Foreskin keratinocyte (primary cell): ENCODE measurements at places on chromosomes 3 and 15.

DNA sequence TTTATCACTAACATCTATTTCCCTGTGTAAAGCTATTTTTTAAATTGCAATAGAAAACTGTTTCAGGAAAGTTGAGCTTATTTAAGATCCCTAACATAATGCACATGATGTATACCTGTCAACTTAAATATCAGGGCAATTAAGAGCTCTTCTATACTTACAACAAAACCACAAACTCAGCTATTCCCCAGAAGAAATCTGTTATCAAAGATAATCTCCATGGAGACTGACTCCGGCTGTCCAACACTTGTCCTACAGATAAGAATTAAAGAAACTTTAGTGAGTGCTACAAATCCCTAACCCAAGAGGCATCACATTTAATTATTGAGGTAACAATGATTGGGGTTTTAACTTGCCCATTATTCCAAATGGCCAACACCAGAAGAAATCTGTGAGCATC is 3.4 kb downstream of the SELENOK start:
- no peak for DNase-seq

DNA sequence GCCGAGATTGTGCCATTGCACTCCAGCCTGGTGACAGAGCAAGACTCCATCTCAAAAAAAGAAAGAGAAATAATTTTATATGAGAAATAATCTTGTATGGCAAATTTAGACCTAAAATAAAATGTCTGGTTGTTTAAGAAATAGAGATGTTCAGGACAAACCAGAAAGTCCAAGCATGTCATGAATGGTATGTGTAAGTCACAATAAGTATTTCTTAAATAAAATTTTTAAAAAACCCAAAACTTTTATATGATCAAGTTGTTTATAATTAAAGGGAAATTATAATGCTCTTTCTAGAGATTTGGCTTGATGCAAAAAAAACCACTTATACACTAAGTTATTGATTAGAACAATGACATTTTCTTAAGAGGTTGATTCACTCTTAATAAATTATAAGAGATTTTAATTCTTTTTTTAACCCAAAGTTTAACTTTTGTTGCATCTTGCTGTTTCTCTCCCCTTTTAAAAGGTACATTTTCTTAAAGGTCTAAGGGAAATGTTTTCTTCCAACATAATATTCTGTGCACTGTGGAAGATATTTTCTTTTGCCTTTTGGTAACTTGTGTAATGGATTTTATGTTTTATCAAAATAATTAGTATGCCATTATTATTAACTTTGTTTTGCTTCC is 105.7 kb downstream of the RTP4 start:
- DNase-seq, result peak; percentile 3

GRCh38 chr3:192188218-192188835 is 539.0 kb downstream of the FGF12 start:
- DNase-seq, result peak; percentile 29

DNA sequence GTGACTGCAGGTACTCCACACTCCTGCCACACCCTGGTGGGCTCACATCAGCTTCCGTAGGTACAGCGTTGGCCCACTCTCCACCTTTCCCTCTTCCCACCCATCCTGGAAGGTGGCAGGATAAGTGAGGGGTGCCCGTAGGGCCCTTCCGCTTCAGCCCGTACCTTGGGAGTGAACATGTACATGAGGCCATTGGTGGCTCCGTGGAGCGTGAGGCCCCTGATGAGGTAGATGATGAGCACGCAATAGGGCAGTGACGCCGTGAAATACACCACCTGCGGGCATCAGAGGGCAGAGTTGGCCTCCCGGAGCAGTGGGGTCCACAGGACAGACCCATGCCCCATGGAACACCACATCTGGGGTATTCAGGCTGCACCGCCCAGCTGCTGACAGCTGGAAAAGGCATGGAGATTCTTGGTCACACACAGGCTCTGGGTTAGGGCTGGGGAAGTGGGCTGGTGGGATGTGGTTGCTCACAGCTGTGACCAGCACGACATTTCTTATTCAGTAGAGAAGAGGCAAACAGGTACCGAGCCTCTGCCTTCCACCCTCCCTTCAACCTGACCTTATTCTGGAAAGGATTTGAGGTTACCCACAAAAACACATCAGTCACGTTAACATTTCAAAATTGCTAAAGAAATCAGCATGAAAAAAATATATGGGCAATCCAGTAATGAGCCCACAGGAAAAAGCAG is 23.8 kb downstream of the SLC6A20 start:
- no peak for DNase-seq

DNA sequence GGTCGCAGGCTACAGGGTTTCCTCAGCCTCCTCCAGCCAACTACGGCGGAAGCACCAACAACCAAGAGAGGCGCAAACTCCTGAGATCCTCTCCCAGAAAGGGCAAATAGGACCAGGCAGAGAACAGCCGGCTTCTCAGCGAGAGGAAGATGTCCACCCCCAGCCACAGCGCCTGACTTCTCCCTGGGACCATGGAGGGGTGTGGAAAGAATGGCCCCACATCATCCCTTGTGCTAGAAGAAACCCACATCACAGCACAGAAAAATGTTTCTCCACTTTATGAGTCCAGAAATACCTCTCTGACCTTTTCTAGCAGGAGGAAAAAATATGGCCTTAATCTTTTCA is 105.7 kb downstream of the XXYLT1 start:
- DNase-seq, result no peak

GRCh38 chr15:42348083-42348482 is 11.2 kb upstream of the CAPN3 start:
- peak; percentile 57 for DNase-seq

- DNase-seq, result no peak
These were observed 225.2 kb downstream of the VPS13C start for GRCh38 chr15:61835029-61835428.

DNA sequence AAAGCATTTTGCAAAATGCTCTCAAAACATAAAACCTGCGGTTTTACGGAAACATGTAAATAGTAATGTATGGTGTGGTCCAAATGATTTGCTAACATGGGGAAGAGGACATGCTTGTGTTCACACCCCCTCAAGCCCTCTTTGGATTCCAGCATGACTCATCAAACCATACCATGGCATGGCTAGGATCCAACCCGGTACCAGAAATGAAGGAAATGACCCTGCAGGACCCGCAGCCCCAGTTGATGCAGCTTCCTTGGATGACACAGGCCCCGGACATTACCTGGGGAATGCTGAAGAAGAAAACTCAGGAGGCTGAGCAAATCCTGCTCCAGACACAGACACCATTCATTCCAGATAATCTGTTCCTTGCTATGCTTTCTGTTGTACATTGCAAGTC is 222.9 kb downstream of the DTWD1 start:
- DNase-seq, result no peak

- peak; percentile 82 for DNase-seq
These were observed at the start of gene TRA2B for GRCh38 chr3:185937689-185938374. Gene TRA2B (minus strand): TSS chr3:185938014. CDS start chr3:185937860, 154 bp downstream.

DNA sequence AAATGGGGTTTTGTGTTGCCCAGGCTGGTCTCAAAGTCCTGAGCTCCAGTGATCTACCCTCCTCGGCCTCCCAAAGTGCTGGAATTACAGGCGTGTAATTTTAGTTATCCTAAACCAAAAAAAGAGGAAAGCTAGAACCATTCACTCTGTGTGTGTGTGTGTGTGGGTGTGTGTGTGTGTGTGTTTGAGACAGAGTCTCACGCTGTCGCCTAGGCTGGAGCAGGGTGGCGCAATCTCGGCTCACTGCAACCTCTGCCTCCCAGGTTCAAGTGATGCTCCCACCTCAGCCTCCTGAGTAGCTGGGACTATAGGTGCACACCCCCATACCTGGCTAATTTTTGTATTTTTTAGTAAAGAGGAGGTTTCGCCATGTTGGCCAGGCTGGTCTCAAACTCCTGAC is 84.0 kb downstream of the TFDP2 start:
- DNase-seq, result no peak
